ENCODE measurements at places on chromosomes 5 and 9.

DNA sequence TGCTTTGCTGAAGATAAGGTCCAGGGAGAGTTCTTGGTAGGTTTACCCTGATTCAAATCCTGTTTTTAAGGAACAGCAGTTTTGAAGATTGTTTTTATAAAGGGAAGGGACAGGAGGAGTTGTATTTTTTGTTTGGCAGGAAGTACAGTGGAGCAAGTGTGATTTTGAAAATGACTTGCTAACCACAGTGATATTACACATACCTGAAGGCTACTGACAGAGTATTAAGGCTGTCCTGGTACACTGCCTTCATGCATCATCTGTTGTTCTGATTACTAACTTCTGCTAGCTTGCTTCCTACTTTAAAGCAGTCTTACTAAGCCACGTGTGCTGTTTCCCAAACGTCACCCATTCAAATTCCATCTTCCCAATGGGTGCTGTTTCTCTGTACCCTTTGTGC, 559.5 kb upstream of the SGCD start:
- no peak for DNase-seq

DNA sequence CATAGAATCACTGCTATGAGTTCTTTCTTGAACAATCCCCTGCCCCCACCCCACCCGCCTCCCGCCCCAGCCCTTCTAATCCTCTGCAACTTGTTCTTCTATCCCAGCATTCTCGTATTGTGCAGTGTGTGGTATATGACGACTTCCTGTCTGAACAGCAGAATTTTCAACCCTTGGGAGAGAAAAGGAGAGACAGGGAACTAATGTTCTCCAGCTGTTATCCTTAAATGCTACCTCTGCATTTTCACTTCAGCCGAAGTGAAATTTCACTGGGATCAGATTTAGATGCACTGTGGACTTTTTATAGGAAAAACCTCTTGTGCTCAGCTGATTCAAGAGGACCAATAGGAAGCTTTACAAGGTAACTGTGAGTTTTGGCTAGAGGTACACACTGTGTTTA, 2.2 kb downstream of the FBXL7 start:
- DNase-seq = peak; percentile 91

- no peak for DNase-seq
Observed at GRCh38 chr9:68925175-68925574, 88.7 kb downstream of the PRKACG start.

DNA sequence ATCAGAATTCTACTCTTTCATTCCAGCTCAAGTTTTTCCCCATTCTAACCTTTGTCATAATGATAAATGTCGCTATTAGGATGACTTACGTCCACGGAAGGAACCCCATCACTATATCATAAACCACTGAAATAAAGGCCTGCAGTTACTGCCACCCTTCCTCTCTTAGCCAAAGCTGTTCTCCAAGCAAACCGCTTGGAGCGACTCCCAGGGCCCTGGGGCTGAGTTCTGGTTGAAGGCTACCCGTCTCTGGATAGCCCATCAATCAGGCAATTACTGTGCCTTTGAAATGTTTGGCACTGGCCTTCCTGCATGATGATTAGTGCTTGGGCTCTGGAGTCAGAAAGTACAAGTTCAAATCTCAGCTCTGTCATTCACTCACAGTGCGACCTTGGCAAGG, 386.0 kb downstream of the SPOCK1 start:
- DNase-seq = peak; percentile 17

DNA sequence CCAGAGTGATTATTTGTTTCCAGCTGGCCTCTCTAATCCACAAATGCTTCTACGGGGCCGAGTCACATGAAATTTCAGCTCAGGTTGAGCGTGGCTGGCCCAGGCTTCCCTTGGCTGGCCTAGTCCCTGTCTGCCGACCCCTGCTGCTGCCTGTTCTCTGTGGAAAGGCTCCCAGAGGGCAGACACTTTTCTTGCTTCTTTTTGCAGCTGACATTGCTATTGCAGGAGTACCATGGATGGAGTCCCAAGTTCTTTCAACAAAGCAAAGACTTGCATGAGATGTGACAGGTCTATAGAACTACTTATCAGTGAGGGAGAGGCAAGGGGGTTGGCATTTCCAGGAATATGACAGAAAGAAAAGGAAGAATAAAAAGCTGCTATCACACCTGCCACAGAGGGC, 287.4 kb upstream of the ARRDC3 start:
- DNase-seq = no peak

GRCh38 chr9:72753266-72753893, 199.5 kb downstream of the ALDH1A1 start:
- no peak for DNase-seq

GRCh38 chr9:128895556-128895955, 13.6 kb downstream of the LRRC8A start:
- DNase-seq = no peak

GRCh38 chr5:68041293-68041692, 174.3 kb upstream of the PIK3R1 start:
- no peak for DNase-seq

- DNase-seq = peak; percentile 89
Observed at GRCh38 chr5:38780945-38781344, 64.9 kb upstream of the OSMR start.

DNA sequence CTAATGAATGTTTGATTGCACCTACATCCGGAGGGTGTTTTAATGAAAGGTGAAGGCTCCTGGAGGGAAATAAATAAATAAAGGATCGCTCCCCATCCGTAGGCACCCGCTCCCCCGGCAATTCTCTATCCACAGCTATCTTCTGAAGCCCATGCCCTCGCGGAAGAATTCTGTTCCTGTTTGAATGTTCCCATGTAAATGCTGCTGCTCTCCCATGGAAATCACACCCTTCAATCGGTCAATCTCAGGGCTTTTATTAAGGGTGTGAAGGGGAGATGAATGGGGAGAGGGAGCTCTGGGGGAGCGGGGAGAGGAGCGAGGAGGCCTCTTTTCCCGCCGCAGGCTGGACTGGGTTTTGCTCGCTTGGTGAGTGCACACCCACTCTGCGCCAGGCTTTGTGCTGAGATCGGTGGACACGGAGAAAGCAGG, 21.1 kb upstream of the ARAP3 start:
- DNase-seq = no peak

DNA sequence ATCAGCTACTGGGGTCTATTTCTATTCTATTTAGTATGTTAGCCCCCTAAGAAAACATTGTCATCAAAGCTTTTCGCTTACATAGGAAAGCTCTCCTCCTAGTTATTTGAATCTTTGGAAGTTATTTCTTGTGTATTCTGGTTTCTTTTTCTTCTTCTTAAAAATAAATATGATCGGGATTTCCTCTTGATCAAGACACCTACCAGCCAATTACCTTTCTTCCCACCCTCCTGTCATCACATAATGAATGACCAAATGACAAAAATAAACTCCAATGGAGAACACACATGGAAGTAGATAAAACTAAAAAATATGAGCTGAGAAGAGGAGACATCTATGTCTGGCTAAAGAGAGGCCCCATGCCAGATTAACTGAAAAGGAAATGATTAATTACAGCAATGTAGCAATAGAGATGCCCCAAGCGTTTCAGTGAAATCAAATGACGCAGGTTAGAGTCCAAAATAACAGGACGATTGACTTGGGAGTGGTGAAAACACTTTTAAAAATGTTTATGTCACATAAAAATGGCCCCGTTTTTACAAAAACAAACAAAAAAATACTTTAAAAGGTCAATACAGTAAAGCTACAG, 59.5 kb upstream of the PCSK1 start:
- DNase-seq = no peak

DNA sequence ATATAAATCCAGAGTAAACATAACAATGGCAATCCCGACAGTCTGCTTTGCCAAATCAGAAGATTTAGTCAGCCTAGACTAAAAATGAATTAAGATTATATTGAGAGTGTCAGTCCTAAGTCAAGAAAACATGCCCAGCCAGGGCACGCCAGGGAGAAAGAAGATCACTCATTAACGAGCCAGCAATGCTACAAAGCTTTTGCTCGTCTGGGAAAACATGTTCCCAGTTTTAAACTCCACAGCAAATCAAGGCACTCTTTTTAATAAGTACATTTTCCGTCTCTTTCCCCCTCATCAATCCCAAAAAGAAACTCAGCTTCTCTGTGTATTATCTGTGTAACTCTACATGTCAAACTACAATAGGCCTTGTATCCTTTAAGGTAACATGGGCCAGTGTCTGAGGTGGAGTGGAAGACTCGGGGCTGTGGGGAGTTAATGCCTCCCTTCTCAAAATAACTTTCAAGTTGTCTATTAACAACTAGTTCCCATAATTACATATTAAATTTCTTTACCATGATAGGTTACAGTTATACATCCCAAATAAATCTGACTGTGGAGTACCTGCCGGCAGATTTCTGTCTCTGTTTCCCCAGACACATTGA, 40.9 kb downstream of the NFIB start:
- DNase-seq = peak; percentile 60

DNA sequence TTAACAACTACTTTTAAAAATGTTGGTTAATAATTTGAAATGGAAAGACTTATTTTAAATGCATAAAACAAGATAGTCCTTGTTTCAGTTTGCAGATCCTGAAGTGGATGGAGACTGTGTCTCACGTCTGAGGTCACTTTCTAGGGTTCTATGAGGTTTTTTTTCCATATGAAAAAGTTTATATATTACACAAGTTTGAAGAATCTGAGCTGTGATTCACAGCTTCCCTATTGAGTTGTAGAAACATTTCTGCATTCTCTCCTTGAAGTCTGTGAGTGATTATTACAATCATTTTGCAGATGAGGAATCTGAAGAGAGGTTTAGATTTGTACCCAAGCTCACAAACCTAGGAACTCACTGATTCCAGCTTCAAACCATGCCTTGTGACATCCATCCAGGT, 442.5 kb upstream of the KLF4 start:
- no peak for DNase-seq

DNA sequence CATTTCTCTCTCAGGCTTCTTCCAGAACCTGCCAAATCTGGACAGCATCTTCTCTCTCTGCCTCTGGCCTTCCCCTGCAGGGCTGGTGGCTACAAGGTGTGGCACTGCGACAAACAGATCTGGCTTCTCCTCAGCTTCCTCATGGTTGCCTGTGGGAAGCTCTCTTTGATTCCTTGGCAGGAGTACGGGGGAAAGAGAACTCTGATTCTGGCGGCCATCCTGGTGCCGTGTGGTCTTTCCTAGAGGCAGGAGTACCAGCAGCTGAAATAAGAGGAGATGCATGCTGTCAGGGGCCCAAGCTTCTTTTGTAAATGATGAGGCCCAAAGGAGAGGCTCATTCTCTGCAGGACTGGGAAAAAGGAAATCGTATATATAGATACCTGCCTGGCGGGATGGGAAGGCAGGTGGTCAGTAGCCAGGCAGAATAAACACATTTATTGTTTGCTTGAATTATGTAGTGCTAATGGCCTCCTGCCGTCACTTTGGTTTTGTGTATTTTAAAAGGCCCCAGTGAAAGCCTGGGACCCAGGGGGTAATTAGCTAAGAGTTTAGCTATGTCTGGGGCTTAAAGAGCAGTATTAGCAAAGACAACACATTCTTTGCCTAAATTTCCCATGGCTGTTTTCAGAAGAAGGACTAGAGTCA, at the start of gene CER1:
Gene CER1, minus strand, starts transcription at position 343 of the 645 bp plus-strand sequence. Its CDS starts 61 bp downstream, at position 282.
- no peak for DNase-seq

DNA sequence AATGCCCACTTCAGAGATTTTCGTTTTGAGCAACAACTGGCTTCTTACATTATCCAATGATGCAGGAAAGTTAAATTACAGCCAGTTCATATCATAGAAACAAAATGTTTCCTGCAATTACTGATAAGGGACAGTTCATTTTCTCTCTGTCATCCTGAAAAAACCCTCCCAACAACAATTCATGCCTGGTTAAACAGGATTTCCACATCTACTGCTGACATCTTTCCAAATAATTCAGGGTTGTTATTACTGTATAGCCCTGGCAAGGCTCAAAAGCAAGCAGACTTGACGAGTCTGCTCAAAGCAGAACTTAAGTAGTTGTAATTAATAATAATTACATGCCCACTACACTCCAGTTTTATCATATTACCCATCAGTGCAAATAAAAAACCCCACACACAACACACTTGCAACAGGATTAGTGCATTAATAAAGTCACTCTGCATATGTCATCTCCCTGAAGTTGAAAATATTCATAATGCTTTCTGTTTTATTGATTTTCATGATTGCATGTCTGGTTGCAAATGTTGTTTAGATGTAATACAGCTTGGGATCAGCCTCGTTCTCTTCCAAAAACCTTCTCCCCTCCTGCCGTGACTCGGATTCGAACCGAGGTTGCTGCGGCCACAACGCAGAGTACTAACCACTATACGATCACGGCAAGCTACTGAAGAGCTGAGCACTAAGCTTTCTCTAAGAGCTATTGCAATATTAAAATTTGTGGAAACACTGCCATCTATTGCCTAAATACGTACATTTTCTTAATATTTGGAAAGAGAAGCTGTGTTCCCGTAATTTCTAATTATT, 119.6 kb upstream of the NFIB start:
- peak; percentile 91 for DNase-seq

- DNase-seq = no peak
Observed at GRCh38 chr9:81652058-81652687, 37.2 kb downstream of the TLE1 start.

GRCh38 chr5:174119468-174119881, 74.0 kb downstream of the NSG2 start:
- DNase-seq = peak; percentile 41

DNA sequence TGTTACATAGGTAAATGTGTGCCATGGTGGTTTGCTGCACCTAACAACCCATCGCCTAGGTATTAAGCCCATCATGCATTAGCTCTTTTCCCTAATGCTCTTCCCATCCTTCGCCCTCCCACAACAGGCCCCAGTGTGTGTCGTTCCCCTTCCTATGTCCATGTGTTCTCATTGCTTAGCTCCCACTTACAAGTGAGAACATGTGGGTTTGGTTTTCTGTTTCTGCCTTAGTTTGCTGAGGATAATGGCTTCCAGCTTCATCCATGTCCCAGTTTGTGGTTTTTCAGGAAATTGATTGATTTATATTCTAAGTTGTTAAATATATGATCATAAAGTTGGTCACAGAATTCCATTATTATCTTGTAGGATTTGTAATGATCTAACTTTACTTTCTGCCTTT, 85.3 kb upstream of the CAST start:
- DNase-seq = no peak

DNA sequence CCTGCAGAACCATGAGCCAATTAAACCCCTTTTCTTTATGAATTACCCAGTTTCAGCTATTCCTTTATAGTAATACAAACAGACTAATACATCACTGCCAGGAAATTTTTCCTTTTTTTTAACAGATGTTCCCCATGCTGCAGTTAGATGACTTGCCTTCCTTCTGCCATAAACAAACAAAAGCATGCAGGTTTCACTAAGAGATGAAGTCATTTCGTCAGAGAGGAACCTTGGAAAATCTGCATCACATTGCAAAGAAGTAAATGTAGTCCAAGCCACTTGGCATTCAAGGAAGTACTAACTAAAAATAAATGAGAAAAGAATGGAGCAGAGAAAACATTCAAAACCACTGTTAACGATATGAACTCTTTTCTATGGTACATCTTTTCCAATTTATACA, 194.1 kb upstream of the EFNA5 start:
- DNase-seq = peak; percentile 87

- peak; percentile 78 for DNase-seq
Observed at GRCh38 chr5:83172655-83173054, 95.3 kb downstream of the XRCC4 start.

DNA sequence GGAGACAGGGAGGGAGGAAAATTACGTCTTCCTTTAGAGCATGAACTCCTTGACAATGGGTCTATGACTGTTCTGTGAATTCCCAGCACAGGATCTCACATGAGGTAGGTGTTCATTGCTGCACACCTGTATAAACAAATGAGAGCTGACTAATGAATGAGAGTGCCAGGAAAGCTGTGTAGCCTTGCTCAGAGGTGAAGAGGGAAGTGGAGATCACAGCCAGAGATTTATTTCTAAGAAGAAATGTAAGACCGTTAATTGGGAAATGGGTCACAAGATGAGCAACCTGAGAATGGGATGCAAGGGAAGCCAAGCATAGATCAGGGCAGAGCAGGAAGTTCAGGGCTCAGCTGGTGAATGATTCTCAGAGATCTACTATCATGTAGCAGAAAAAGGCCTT, 295.1 kb downstream of the CDK5RAP2 start:
- DNase-seq = no peak
